ENCODE measurements at places on chromosomes 16 and 17.

DNA sequence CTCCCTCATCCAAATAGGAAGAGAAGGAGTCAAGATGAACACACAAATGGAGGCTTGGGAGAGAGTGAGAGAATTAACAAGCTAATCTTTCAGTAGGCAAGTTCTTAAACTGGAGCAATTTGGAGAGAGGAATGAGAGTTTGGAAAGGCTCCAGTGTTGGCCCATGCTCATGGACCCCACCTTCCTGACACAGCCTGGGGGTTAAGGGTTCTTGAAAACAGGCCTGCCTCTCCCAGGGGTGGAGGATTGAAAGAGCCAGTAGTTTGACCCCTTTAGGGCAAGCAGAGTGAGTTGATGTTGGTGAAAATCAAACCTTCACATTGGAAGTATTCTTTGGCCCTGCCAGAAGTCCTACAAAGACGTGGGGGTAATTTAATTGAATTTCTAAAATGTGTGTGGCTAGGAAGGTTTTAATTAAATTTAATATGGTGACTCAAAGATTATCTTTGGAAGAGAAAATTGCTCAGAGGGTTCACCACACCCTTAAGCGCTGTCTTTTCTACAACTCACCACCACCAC, 5.8 kb downstream of the HOXB3 start:
- no peak for DNase-seq

DNA sequence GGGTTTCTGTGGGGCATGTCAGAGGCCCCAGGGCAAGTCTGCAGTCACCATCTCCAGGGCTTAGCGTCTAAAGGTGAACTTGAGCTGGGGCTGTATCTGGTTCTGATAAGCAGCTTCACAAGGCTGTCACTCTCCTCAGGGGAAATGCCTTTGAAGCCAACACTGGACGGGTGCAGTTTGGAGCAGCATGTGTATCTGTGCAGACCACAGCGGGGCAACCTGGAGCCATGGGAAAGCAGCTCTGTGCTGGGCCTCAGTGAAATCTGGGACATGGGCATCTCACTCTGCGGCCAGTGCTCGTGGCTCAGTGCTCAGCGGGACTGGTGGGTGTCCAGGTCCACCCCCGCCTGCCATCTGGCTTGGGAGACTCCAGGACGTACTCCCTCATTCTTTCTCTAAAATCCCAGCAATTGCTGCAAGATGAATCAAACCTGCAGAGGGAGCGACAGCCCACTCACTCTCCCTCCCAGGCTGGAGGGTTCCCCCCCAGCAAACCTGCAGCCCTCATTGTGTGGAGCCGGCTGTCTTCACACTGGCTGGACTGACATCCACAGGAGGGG, 63.5 kb downstream of the PRMT7 start:
- DNase-seq = no peak

DNA sequence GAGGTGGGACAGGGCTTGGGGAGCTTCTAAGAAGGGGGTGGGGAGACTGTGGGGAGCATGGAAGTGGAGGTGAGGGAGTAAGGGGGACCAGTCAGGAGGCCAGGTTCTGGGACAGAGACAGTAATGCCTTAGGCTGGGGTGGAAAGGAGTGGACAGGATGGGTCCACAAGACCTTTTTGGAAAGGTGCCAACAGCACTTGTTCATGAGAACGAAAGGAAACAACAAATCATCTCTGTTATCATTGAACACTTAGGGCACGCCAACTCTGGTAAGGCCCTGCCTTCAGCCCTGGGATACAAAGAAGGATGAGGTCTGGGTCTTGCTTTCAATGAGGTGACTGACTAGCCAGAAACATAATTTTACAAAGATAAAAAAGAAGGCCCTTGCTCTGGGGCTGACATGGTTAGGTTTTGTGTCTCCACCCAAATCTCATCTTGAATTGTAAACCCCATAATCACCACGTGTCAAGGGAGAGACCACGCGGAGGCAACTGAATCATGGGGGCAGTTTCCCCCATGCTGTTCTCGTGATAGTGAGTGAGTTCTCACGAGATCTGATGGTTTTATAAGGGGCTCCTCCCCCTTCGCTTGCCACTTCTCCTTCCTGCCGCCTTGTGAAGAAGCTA, 113.8 kb downstream of the SLC39A11 start:
- no peak for DNase-seq

DNA sequence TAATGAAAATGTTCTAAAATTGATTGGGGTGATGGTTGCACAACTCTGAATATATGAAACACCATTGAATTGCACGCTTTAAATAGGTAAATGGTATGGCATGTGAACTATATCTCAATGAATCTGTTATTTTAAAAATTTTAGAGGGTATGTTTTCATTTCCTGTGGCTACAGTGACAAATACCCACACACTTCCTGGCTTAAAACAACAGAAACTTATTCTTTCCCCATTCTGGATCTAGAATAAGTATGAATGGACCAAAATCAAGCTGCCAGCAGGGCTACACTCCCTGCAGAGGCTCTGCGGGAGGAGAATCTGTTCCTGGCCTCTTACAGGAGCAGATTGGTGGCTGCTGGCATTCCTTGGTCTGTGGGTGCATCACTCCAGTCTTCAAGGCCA, 11.3 kb upstream of the PECAM1 start:
- DNase-seq = no peak

- no peak for DNase-seq
Measured at GRCh38 chr17:40727447-40728231, 24.1 kb upstream of the KRT24 start.

- DNase-seq = no peak
Measured at GRCh38 chr16:23408823-23409298, 44.1 kb downstream of the COG7 start.

DNA sequence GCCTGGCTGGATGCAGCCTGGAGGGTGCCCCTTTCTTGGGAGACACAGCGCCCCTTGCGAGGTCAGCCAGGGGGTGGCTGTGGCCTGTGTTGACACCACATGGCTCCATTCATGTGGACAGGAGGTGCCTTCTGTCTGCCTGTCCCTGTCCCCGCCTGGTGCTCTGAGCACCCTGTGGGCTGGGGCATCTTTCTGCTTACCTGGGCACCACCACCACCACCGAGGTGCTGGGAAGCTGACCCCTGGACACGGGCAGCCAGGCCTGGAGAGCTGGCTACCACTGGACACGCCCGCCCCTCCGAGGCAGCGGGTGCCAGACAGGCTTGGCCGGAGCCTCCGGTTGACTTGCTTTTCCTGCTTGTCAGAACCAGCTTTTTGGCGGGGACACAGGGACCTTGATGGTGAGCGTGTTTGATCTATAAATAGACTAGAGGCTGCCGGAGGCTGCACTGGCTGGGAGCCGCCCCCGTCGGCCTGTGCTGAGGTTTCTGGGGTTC, 121.3 kb upstream of the GSE1 start:
- no peak for DNase-seq

DNA sequence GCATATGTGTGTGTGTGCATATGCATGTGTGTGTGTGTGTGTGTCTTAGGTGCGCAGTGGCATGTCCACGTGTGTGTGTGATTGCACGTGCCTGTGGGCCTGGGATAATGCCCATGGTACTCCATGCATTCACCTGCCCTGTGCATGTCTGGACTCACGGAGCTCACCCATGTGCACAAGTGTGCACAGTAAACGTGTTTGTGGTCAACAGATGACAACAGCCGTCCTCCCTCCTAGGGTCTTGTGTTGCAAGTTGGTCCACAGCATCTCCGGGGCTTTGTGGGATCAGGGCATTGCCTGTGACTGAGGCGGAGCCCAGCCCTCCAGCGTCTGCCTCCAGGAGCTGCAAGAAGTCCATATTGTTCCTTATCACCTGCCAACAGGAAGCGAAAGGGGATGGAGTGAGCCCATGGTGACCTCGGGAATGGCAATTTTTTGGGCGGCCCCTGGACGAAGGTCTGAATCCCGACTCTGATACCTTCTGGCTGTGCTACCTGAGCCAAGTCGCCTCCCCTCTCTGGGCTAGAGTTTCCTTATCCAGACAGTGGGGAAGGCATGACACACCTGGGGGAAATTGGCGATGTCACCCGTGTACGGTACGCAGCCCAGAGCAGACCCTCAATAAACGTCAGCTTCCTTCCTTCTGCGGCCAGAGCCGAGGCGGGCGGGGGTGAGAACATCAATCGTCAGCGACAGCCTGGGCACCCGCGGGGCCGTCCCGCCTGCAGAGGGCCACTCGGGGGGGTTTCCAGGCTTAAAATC, 47.6 kb downstream of the IL21R start:
- DNase-seq = peak; percentile 87

DNA sequence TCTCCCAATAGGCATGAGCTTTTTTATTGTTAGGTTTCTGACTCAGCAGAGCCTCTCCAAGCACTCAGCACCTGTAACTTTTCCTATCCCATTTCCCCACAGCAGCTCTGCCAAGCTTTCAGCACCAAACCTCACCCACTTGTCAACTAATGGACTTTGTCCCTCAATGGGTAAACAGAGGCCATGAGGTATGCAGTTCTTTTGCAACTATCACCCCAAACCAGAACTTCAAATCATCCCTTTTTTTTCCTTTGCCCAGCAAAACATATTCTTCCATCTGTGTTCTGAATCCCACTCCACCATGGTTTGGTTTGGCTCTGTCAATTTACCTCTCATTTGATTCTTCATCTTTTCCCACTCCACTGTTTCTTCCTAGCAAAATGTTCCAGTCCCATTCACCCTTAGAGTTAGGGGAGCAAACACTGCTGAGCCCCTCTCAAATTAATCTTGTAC, 58.1 kb downstream of the TOX3 start:
- DNase-seq = no peak

DNA sequence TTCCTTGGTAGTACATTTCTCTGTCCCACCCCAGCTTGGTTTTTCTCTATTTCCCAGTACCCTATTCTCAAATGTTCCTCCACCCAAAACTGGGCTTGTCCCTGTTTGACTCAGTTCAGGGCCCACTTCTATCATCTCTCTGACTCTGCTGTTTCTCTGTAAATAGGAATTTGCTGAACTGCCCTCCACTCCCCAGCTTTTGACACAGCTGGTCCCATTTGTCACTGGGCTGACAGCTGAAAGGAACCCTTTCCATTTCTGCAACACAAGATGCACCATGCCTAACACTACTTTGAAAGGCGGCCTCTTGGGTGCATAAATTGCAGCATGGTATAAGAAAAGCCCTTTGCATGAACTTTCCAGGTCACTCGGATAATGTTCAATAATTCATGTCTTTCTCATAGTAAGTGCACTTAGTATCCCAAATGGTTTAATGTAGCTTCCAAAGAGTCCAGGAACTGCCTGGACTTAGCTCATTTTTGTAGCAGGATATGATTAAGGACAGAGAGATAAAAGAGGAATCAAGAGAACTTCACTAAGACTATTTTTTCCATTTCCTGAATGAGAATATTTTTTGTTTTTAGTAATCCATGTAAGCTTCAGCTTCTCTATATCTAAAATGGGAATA, 256.7 kb downstream of the CDH11 start:
- no peak for DNase-seq

DNA sequence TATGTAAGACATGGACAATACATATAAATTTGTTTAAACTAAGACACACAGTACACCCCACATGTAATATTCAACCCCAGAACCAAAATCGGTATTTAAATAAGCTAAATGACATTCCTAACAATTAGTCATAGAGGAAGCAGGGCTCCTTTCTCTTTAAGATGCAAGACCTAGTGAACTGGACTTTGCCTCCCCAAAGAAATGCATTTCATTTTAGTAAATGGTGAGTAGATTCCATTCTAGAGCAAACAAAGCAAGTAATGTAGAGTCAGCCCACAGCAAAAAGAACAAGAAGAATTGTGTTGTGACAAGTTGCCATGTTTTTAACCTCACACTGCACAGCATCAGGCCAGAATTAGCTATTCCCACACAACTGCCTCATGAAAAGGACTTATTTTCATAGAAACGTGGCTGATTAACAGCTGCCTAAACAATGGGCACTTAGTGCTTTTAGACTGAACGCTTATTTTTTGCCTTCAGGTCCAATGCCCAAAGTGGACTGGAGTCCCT, 14.4 kb downstream of the DNAJC7 start:
- DNase-seq = no peak

DNA sequence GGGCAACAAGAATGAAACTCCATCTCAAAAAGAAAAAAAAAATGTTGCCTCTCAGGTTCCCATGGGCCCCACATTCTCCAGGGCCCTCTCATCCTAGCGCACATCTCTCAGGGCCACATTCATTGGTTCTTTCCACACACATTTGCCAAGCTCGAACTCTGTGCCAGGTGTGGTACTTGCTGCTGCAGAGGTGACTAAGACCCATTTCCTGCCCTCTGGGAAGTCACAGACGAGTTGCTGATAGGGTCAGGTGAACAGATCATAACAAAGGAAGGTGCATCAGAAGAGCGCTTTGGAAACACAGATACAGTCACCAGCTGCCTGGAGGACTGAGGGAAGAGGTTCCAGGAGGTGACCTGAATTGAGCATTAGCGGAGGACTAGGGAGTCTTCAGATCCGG, 1.0 kb downstream of the GSDMA start:
- DNase-seq = no peak

DNA sequence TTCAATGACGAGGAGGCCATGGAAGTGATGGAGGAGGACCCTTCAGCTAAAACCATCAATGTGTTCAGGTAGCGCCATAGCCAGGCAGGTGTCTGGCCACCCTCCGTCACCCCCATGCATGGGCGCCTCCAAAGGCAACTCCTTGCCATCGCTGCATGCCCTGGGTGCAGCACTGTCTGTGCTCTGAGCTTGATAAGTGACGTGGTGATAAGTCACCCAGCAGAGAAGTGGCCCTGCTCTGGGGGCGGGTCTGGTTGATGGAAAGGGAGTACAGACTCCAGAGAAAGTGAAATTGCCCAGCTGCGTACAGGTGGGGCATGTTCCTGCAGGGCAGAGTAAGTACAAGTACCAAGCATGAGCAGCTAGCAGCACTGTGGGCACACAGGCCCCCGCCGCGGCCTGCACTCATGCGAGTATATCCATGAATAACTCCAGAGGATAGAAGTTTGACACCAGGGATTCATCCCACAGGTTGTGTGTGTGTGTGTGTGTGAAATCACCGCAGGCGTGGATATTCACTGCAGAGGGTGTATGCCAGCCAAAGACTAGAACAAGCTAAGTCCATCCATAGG, 13.1 kb downstream of the DNAI2 start:
- no peak for DNase-seq

- DNase-seq = no peak
Measured at GRCh38 chr16:88035292-88035691, 84.1 kb downstream of the BANP start.

GRCh38 chr17:68246271-68247028, 1.4 kb upstream of the AMZ2 start:
- no peak for DNase-seq

- no peak for DNase-seq
Measured at GRCh38 chr16:23788685-23789084, 33.9 kb downstream of the CHP2 start.

GRCh38 chr16:66364117-66364958, 2.2 kb upstream of the CDH5 start:
- DNase-seq = no peak

- no peak for DNase-seq
Measured at GRCh38 chr17:3667366-3668278, 756 bp downstream of the TAX1BP3 start.

GRCh38 chr17:60249290-60249826, 99.6 kb downstream of the CA4 start:
- DNase-seq = no peak

- no peak for DNase-seq
Measured at GRCh38 chr17:49991409-49991808, 3.6 kb downstream of the DLX3 start.

- no peak for DNase-seq
Measured at GRCh38 chr16:57132470-57132869, 40.1 kb downstream of the CPNE2 start.
